ENCODE measurements at places on chromosomes 5 and 9.

DNA sequence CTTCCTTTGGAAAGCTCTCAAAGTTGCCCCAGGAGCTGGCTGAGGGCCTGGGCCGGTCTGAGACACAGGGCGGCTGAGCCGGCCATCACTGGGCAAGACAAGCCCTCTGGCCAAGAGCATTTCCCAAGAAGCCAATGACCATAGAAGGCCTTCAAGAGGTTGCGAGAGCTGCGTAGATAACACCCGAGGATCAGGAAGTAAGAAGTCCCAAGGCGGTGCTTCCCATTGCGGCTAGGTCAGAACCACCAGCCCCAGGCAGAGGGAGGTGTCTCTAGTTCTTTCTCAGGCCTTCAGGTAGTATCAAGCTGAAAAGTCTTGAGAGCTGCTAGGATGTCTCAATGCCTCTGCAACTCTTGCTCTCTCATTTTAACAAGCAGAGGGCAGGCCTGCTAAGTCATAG is 54.0 kb upstream of the C5orf58 start:
- DNase-seq = no peak

- DNase-seq = peak; percentile 83
Observed at GRCh38 chr9:76365028-76365427, 29.2 kb downstream of the RFK start.

DNA sequence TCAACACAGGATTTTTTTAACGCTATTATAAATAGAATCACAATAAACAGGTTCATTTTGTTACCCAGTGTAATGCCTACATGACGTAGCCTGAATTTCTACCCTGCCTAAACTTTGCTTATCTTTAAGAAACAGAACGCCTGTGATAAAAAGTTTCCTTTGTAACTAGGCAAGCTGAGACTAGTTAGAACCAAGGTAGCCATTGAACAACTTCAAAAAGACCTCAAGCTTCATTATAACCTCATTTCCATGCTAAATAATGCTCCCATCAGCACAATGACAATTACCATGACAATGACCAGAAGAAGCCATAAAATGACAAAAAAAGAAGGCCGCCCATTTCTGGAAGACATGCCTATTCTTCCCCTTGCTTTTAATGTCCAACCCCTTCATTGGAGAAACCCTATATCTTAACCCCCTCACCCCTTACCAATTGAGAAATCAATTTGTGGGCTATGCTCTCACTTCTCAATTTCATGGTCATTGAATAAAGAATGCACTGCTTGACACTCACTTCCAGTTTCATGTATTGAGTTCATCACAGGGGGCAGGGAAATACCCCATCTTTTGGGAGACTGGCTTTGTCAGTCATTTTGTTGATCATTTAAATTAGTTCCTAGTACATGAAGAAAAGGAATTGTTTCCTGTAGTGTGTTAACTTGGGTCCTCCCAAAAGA is 276.8 kb downstream of the MCTP1 start:
- DNase-seq = no peak

- DNase-seq = no peak
Observed at GRCh38 chr5:155831491-155831890, 495.5 kb upstream of the SGCD start.

DNA sequence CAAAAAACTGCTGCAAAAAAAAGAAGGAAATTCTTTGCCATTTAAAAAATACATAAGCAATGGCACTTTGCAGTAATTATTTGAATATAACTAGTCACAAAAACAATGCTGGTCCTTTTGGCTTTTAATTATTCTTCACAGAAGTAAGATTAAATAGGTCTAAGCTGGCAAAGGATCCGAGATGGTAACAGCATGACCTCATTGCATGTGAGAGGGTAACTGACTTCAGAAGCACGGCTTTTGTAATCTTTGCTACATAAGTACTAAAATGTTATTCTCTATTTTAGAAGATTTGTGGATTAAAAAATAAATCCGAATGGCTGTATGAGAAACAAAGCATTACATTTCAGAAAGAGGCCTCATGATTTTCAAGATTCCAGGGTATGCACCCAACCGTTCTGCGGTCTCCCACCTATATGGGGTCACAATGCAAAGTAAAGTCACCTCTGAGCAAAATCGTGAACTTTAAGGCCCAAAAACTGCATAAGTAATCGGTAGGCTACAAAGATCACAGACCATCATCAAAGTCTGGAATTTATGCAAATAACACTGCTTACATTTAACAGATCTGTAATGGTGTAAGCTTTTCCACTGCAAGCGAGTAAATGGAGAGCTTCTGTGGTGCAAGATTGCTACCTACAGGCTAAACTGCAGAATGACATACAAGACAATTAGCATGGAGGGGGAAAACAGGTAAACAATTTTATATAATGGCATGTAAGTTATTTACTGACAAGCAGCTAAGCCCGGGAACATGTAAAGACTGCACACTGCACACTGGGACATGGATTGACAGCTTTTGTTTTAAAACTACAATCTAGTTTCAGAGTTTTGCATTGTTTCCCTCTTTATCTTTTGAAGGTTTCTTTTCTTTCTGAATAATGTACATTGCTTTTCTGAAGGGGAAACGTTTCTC is 231.6 kb downstream of the SLF1 start:
- DNase-seq = peak; percentile 85

DNA sequence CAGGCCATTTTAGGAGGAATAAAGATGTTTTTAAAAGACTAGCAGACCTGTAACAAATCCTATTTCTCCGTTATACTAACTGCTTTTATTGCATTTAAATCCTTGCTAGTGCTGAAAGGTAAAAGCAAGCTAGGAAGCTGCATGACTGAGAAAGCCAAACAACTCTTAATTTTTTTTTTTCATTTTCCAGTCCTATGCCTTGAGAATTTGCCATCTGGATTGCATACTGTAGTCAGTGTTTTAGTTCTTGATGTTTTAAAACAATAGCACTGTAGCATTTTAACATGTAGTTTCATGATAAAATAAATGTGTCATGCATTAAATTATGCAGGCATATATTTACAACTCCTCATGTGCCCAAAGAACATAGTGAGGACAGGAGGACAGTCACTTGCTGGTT is 108.4 kb upstream of the FGF10 start:
- no peak for DNase-seq

- no peak for DNase-seq
Observed at GRCh38 chr5:10808347-10809226, 47.6 kb upstream of the DAP start.
